ENCODE measurements at places on chromosomes 13 and 19.

DNA sequence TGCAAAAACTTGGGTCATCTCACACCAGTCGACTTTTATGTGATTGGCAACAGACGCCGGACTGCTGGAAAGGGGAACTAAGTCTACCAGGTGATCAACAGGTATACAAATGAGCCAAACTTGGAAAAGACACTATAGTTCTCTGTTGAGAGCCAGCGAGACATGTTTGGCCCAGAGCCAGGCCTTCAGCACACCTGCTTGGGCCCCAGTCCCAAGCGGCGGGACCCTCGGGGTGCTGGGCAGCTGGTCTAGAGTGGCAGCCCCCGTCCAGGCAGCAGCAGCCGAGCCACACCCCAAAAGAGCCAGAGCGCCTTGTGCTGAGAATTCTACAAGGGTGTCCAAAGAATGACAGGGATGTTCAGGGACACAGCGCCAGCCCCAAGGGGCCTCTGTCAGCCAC, 28.0 kb downstream of the NAXD start:
- no peak for DNase-seq

GRCh38 chr19:45632468-45633196, 6.6 kb downstream of the EML2 start:
- peak; percentile 48 for DNase-seq

DNA sequence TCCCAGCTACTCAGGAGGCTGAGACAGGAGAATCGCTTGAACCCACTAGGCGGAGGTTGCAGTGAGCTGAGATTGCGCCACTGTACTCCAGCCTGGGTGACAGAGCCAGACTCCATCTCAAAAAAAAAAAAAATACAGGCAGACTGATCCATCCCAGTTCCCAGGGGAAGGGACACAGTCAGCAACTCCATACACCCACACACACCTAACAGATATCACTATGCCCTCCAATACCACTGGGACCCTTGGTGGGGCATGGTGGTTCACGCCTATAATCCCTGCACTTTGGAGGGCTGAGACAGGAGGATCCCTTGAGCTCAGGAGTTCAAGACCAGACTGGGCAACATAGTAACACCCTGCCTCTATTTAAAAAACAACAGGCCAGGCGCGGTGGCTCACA, 2.6 kb downstream of the DPF1 start:
- DNase-seq = no peak

- peak; percentile 58 for DNase-seq
Observed at GRCh38 chr13:92833071-92833470, 393.5 kb upstream of the GPC6 start.

DNA sequence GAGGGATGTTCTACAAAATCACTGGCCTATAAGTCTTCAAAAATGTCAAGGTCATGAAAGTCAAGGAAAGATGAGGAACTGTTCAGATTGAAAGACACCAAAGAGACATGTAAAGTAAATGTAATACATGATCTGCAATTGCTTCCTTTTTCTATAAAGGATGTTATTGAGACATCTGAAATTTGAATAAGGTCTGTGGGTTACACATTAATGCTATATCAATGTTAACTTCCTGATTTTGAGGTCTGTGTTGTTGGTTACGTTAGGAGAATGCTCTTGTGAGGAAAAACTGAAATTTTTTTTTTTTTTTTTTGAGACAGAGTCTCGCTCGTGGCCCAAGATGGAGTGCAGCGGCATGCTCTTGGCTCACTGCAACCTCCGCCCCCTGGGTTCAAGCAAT, 197.4 kb downstream of the RGCC start:
- DNase-seq = no peak

DNA sequence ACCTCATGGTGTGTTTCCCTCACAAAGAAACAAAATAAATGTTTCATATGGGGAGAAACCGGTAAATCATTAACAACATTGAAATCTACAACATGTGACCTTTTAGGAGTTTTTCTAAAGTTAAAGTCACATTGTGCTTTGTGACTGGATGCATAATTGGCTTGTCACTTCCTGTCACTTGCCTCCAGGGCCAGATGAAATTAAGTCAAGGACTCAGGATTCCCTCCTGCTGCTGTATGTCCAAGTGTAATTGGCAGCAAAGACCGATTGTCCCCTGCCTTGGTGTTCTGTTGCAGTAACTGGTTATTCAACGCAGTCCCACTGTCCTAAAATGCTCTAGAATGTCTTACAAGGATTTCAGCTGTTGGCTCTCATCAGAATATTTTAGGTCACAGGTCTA, 448.2 kb downstream of the LIG4 start:
- DNase-seq = peak; percentile 57

- no peak for DNase-seq
Observed at GRCh38 chr13:31042049-31042448, 109.6 kb downstream of the TEX26 start.

- no peak for DNase-seq
Observed at GRCh38 chr13:111792956-111793355, 274.0 kb upstream of the SOX1 start.

DNA sequence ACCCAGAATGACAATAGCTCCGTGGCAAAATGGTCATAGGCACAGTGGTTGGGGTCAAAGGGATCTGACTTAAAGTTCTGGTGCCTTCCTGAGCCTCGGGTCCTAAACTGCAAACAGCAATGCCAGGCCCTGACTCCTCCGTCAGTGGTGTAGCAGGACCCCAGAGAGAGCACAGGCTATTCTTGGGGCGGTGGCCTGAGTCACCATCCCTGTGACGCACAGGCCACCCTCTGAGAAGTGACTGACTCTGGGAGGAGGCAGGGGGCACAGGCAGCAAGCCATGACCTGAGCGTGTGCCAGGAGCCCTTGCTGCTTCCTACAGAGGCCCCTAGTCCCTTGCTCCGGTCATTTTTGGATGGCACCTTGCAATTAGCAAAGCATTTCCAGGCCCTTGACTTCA, 18.7 kb downstream of the PLVAP start:
- DNase-seq = no peak

DNA sequence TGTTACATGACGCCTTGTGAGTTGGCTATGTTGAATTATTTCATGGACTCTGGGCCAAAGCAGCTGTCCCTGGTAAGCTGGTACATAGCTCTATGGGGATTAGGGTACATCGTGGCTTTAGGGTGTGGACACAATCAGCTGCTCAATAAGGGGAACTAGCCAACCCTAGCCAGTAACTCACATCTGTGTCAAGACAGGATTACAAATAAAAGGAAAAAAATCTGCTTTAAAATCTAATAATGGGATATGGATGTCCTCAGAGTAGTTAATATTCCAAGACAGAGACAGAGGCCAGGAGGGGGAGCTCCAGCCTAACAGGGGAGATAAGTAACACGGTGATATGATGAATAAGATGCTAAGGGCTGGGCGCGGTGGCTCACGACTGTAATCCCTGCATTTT, 21.1 kb upstream of the ZNF766 start:
- DNase-seq = peak; percentile 53

GRCh38 chr19:799076-799881, 2.0 kb downstream of the PTBP1 start:
- peak; percentile 13 for DNase-seq

Data from NCI-H345 (cell line).